ENCODE measurements at places on chromosomes 11 and 22.

GRCh38 chr11:8477151-8477550 is 116.9 kb downstream of the STK33 start:
- DNase-seq: no peak

DNA sequence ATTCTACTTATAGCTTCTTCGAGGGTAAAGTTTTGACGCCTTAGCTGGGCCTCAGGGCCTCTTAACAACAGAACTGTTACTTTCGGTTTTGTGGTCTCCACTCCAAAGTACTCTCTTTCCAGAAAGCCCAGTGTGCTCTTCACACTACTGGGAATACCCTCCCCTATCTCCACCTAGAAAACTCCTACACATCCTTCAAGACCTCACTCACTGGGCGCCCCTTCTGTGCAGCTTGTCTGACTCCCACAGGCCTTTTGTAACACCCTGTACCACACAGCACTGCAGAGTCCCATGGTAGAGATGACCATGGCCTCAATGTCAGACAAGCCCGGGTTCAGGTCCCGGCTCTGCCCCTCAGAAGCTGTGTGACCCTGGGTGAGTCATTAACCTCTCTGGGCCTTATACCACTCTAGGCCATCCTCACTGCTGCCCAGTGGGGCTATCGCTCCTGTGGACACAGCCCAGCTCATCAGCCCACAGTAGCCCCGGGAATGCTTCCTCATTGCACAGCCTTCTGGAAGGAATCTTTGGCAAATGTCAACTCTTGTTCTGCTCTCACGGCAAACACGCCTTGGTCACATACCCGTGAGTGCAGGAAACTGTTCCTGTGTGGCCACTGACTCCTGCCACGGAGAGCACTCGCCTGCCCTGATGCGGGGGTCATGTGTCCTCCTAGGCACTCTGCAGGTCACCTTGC is 51.4 kb downstream of the SHISAL1 start:
- DNase-seq: no peak

- DNase-seq: no peak
These were observed 16.5 kb downstream of the TANGO2 start for GRCh38 chr22:20037419-20037818.

- no peak for DNase-seq
These were observed 2249.5 kb downstream of the LRRC4C start for GRCh38 chr11:39209981-39210380.

- no peak for DNase-seq
These were observed 488.0 kb upstream of the CCDC90B start for GRCh38 chr11:83773950-83774880.

- peak; percentile 7 for DNase-seq
These were observed 679.9 kb upstream of the CCDC179 start for GRCh38 chr11:23540101-23540561.

- no peak for DNase-seq
These were observed 1.5 kb downstream of the LRFN4 start for GRCh38 chr11:66858186-66858938.

DNA sequence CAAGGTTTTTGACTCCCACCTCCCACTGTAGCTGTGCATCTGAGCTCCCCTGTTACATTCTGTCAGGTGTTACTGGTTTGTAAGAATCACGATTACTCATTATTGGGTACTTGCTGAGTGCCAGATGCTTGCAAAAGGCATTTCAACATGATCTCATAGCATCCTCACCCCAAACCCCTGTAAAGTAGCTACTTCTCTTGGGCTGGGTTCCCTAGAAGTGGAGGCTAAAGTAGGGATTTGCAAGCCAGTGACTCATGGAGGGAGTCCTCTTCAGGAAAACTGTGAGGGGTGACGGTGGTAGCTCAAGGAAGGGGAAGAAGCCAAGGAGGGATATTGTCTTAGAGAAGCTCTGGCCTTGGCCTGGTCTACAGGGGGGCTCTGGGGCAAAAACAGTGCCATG is 78.6 kb downstream of the TIMP3 start:
- no peak for DNase-seq

DNA sequence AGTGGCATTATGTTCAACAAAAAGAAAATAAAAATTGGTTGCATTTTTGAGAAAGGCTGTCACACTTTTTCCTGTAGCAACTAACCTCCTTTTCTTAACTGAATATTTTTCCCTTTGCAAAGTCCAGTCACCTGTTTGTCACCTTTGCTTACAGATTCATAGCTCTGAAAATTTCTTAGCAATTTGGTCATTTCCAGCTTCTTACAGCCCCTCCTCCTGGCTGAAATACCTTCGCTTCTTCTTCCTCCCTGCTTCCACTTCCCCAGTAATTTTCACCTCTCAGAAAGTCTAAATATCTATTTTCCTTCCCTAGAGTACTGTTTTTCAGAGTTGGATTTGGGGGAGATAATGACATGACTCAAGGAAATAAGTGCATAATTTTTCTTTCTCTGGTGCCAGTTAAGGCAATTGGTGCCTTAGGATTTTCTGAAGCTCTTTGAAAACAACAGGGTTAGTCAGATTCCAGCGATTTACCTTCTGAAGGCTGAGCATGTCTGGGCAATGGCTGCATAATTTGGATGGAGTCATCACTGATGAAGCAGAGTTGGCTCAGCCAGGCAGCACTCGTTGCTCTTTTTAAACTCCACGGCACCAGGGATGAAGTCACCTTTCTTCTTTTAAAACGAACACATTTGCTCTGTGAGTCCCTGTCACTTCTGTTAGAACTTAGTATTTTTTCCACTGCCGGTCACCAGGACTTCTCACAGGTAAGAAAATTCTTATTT is 62.1 kb upstream of the AMOTL1 start:
- DNase-seq: no peak

- DNase-seq: no peak
These were observed 10.0 kb upstream of the PKNOX2 start for GRCh38 chr11:125154378-125155099.

DNA sequence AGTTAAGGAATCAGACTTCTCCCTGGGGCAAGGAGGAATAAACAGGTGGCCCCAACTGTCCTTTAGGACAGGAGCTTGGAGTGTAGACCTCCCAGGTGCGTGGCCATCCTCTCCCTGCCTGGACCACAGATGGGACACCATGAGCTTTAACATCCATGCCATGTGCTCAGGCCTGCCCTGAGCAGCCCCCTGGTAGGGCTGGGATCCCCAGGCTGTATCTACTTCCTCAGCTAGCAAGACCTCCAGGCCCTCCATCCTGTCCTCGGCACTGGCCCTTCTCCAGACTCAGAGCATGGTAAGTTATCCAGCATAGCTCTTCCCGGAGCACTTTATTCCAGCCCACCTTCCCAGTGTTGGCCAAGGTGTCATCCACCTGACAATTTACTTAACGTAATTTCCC is 5.7 kb downstream of the CD6 start:
- no peak for DNase-seq

- peak; percentile 21 for DNase-seq
These were observed 43.0 kb upstream of the KLHL35 start for GRCh38 chr11:75475767-75476650.

DNA sequence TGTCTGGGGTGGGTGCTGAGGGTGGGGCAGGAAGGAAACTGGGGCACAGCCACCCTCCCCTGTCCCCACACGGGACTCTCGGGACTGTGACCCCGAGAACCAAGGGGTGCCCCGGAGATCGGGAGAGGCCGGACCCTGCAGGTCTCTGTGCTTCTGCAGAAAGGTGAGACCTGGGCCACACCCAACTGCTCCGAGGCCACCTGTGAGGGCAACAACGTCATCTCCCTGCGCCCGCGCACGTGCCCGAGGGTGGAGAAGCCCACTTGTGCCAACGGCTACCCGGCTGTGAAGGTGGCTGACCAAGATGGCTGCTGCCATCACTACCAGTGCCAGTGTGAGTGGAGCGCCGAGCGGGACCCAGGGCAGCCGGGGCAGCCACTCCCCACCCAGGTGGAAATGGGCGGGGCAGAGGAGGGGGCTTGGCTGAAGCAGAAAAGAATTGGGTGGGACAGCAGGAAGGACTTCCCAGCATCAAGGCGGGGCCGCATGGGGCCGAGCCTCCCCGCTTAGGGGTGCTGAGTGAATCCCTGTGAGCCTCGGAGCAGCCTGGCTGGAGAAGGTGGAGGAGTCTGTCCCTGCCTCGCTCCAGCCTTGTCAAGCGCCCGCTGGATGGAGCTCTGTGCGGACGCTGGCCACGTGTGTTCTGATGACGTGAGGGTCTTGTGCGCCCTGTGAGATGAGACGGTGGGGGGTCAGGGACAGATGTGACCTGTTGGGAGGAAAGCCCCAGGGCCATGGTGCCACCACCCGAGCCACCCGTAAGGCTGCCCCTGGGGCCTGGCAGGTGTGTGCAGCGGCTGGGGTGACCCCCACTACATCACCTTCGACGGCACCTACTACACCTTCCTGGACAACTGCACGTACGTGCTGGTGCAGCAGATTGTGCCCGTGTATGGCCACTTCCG is 29.3 kb upstream of the MUC5B start:
- DNase-seq: no peak

DNA sequence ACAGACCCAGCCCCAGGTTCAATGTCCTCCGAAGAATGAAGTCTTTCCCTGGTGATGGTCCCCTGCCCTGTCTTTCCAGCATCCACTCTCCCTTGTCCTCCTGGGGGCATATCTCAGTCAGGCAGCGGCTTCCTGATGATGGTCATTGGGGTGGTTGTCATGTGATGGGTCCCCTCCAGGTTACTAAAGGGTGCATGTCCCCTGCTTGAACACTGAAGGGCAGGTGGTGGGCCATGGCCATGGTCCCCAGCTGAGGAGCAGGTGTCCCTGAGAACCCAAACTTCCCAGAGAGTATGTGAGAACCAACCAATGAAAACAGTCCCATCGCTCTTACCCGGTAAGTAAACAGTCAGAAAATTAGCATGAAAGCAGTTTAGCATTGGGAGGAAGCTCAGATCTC is 14.1 kb downstream of the APOL1 start:
- no peak for DNase-seq

GRCh38 chr11:70155386-70155785 is 47.7 kb upstream of the FADD start:
- DNase-seq: no peak

GRCh38 chr11:8101421-8101820 is 20.4 kb downstream of the TUB start:
- DNase-seq: no peak

DNA sequence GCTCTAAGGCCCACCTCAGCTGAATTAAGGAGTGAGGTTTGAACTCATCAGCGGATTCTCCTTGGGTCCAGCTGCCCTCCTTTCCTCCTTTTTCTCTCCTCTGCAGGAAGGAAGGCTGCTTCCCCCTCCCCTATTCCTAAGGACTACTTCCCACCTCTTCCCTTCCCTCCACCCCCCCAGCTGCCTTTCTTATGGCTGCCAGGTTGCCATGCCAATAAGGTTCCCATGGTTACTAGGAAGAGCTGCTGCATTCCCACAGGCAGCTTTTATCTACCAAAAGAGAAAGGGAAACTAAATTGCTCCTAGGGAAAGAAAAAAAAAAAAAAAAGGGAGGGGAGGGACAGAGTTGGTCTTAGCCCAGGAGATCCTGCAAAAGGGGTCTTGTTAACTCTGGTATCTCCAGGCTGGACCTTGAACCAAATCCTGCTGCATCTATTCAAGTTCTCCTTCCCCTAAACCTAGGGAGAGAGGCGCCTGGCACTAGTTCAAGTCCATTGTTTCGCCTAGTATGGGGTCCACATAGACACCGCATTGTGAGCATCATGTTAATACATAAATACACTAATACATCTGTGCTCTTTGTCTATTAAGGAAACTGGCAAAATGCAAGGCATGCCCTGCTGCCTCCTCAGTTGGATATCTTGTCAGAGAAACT is 21.2 kb upstream of the FEZ1 start:
- no peak for DNase-seq

DNA sequence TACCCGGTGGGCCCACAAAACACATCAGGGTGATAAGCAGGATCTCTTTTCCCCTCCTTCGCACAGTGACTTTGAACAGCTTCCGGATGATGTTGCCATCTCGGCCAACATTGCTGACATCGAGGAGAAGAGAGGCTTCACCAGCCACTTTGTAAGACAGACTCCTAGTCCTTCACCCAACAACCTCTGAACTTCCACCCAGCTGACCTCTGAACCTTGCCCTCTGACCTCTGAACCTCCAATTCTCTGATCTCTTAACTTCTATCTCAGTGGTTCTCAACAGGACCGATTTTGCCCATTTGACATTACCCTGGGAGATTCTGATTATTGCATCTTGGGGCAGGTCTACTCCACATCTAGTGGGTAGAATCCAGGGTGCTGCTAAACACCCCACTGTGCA is 3.2 kb downstream of the NCF4 start:
- no peak for DNase-seq

- no peak for DNase-seq
These were observed 17.9 kb downstream of the POLR3H start for GRCh38 chr22:41526226-41526829.
